ENCODE measurements at places on chromosomes 6 and 20.
A peak's percentile ranks its signal among the peaks of the same experiment; 100 is the strongest.

DNA sequence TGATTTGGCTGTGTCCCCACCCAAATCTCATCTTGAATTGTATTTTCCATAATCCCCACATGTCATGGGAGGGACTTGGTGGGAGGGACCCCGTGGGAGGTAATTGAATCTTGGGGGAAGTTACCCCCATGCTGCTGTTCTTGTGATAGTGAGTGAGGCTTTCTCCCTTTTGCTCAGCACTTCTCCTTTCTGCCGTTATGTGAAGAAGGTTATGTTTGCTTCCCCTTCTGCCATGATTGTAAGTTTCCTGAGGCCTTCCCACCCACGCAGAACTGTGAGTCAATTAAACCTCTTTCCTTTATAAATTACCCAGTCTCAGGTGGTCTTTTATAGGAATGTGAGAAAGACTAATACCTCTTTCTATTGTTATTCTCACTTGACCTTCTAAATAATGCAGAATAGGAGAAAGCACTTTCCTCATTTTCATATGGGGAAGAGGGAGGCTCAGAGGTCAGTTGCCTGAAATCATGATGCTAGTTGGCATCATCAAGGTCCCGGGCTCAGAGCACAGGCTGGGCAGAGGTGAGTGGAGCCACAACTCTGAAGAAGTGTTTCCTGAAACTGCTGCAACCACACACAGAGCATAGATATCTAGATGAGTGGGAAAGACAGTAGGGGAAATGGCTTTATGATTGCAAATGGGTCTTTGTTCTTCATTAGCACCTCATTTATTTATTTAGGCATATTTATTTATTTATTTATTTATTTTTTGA is 191.0 kb downstream of the QKI start:
- DNase-seq, result no peak

DNA sequence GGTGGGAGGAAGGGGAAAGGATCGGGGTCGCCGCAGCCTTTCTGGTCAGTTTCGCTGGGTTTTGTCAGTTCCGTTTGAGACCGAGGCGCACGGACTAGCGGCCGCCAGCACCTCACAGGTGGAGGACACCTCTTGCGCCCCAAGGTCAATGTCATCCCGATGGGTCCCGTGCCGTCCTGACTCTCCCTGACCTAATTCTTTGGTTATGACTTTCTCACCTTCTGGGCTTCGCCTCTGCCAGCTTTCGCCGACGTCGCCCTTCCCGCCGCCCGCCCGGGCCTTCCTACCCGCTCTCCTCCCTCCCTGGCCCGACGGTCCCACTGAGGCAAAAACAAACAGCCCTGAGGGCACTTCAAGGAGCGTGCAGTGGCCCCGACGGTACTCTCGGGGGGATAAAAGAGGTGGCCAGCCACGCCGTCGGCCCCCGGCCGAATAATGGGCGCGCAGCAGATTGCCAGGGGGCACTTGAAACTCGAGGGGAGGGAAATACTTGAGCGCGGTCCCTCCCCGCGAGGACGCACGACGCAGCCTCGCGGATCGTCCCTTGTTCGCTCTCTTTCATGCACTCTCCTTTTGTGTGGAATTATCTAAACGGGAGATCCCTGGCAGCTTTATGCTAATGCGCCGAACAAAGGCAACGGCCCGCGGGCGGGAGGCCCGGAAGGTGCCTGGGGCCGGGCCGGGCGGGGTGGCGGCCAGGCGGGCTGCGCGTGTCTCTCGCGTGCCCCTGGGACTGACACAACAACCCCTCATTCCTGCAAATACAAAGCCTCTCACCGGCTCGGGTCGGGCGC is 3.9 kb upstream of the INSM1 start:
- no peak for DNase-seq

GRCh38 chr6:33952016-33952415 is 148.2 kb upstream of the MLN start:
- DNase-seq, result no peak

GRCh38 chr6:56372406-56372995 is 125.1 kb upstream of the COL21A1 start:
- no peak for DNase-seq

DNA sequence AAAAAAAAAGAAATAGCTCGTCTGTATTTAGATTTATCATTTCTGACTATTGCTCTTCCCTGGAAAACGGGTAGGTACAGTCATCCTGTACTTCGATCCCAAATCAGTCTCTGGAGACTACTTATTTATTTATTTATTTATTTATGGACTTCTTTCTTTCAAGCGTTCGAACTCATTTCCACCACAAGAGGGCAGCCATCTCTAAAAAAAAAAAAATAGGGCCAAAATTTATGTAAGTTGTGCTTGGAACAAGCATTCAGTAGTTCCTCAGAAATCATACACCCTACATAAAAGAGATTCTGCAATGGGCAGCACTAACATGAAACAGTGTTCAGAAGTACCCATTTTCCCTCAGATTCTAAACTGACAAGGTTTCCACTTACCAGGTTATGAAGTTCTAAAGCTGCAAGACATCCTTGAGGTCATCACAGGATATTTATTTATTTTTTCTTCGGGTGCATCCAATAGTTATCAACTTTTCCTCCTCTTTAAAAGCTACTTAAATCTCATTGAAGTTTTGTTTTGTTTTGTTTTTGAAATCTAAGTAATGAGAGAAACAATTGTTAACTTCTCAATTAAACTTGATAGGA is 1.9 kb upstream of the BMP2 start:
- DNase-seq, result peak; percentile 72

DNA sequence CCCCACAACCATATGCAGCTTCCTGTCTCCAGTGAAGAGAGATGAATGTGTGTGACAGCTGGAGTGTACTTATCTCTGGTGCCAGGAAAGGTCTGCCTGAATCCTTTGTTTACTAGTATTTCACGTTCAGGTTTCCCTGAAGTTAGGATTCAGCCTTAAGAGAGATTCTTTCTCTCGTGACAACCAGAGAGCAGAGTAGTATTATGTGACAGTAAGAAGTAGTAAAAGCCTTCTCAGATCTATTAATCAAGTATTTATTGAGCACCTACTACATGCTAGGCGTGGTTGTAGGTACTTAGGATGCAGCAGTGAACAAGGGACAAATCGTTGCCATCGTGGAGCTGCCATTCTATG is 949 bp downstream of the KIFC1 start:
- DNase-seq, result no peak

DNA sequence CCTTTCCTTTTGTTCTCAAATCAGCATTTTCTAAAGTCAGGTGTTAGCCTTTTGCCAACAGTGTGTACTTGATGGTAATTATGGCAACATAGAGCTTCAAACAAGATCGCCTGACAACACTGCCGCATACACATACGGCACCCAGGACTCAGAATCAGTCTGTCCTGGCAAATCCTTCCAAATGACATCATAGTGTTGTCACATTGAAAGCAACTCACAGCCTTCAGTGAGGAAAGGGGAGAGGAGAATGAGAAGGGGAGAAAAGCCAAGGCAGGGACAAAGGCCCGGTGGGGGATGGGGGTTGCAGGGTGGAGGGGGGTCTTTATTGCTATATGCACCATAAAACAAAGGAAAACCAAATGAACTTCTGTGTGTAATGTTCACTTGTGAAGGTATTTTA is 65.7 kb upstream of the PTGIS start:
- DNase-seq, result no peak

DNA sequence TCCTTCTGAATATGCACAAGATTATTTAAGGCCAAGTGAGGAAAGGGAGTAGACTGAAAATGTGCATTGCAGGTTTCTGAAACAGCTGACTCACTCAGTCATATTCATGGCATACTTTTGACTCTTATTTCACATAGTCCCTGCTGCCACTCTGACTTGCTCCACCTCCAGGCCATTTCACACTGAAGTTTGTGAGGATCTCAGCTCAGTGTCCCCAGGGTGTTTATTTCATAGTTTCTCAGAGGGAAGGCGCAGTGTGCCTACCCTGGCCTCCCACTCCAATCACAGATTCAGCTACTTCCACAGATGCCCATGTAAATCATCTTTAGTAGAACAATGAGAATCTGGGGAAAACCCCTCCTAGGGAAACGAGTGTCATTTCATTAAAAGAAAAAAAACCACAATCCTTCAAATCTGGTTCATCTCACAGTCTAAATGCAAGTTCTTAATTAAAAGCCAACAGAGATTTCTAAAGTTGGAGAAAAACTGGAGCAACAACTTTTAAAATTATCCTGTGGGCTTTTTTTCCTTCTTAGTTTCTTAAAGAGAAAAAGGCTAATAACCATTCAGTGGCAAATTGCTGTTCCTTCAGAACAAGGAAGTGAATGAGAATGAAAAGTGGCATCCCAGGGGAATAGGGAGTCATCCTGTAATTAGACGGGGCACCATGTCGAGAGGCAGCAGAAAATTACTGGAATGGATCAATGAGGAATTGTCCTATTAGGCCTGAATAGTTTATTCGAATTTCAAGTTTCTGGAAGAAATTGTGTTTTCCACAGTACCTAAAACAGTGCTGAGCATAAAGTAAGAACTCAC is 133.6 kb downstream of the TFAP2B start:
- DNase-seq, result peak; percentile 66

DNA sequence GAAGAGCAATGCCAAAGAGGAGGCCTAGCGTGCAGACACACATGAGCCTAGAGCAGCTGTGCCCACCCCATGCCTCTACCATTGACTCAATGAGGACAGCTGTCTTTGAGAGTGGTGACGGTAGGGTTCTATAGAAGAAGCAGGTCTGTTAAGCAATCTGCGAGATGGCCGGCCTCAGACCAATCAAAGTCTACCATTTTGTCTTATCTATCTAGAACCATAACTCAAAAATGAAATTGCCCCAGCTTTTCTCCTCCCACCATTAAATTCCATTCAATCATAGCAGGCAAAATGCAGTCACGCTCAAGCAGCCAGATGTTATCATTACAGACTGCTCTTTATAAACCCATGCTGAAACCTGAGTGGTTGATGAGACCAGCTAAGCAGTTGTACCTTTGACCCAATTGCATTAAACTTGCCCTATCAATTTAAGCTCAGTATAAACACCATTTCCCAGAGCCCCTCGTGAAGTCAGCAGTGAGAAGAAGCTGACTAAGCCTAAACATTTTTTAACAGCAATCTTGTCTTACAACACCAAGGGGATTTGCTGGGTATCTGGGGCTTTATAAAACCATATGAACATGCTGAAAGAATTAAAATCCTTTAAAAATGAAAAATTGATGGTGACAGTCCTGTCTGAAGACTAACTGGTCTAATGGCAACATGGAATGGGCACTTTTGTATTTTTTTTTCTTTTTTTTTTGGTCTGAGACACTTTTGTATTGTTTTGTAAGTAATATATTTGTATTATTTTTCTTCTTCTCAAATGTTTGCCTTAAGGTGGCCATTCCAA is 57.5 kb downstream of the FOXC1 start:
- no peak for DNase-seq

DNA sequence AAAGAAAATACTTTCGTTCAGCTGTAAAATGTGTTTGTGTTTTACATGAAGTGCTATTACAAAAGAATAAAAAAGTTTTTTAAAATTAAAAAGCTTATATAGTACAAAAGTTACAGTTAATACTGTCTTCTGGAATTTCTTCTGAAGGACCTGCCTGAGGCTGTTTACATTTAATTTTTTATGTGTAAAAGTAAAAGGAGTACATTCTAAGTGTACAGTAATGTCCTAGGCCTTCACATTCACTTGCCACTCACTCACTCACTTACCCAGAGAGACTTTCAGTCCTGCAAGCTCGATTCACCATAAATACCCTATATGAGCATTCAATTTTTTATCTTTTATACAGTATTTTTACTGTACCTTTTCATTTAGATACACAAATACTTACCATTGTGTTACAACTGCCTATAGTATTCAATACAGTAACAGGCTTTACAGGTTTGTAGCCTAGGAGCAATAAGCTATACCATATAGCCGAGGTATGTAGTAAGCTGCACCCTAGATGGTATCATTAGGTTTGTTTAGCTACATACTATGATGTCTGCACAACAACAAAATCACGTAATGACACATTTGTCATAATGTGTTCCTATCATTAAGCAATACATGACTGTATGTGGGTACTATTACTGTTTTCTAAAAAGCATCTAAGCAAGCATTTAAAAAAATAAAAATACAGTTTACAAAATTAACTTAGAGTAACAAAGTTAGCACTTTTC is 33.0 kb downstream of the RNF146 start:
- no peak for DNase-seq

GRCh38 chr6:11656491-11656890 is 118.9 kb downstream of the TMEM170B start:
- no peak for DNase-seq

- no peak for DNase-seq
These were observed 128.7 kb downstream of the TMEM242 start for GRCh38 chr6:157194643-157195042.

- DNase-seq, result no peak
These were observed at the start of gene LBP for GRCh38 chr20:38346247-38346651. Gene LBP, plus strand, starts transcription at chr20:38346482. Its CDS starts 35 bp downstream, at chr20:38346517.

GRCh38 chr20:58245181-58245891 is 16.9 kb upstream of the ANKRD60 start:
- no peak for DNase-seq

- DNase-seq, result no peak
These were observed 426.9 kb downstream of the HTR1B start for GRCh38 chr6:77036400-77036799.
